AG04449 (cell line): ENCODE measurements at places on chromosomes 16 and 17.

GRCh38 chr17:47707056-47707804, 13.3 kb downstream of the TBKBP1 start:
- no peak for DNase-seq

- DNase-seq = no peak
These were observed 80.7 kb upstream of the FOXF1 start for GRCh38 chr16:86429663-86430062.

DNA sequence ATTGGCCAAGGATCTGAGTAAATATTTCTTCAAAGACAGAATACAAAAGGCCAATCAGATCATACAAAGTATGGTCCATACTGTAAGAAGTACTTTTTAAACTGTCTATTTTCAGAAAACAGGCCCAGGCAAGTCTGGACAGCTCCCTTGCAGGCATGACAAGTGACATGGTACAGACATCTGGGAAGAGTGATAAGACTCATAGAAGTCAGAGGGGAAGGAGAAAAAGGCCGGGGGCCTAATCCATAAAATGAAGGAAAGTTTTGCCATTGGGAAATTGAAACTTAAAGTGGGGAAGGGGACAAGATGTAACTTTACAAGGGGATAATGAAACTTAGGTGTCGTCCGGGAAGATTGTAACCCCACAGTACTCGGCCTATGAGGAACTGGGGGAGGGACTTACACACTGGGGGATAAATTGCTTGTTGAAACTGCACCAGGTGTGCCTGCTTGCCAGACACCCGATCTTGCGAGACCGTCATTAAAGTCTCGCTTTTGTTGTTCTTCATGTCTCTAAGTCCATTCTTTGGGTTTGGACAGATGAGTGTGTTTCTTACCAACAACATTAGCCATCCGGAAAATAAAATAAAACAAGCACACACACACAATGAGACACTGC, 684.0 kb downstream of the CDH11 start:
- no peak for DNase-seq

GRCh38 chr16:22297871-22298733, 893 bp downstream of the POLR3E start:
- peak; percentile 92 for DNase-seq

GRCh38 chr17:10757647-10758046, 27.8 kb upstream of the TMEM220 start:
- no peak for DNase-seq

DNA sequence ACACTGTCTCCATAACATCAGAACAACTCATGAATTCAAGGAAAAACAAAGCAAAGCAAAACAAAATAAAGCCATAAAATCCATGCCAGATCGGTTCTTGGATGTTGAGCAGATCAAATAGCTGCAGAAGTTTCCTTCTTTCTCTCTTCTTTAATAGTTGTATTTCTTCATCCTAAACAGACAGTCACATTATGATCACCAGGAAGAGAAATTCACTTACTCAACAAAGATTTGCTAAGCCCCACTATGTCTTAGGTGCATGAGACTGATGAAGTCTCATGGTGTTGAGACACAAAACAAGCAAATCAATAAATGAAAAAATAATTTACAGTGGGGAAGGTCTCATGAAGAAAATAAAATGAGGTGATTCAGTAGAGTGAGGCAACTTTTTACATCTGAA, 72.8 kb downstream of the WIPI1 start:
- no peak for DNase-seq

DNA sequence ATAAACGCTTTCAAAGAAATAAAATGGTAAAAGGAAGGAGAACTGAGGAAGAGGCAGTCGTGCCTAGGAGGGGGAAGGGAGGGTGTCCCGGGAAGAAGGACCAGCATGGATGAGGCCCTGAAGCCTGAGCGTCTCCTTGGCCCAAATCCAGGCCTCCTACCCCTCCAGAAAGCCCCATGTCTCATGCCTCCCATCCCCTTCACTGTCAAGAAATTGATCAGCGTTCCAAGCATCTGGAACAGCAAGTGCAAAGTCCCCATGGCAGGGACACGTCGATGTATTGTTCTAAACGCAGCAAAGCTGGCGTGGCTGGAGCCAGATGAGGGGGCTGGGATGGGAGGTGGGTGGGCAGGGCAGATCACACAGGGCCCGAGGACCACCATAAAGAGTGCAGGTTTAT, 22.6 kb downstream of the SEC14L5 start:
- no peak for DNase-seq

DNA sequence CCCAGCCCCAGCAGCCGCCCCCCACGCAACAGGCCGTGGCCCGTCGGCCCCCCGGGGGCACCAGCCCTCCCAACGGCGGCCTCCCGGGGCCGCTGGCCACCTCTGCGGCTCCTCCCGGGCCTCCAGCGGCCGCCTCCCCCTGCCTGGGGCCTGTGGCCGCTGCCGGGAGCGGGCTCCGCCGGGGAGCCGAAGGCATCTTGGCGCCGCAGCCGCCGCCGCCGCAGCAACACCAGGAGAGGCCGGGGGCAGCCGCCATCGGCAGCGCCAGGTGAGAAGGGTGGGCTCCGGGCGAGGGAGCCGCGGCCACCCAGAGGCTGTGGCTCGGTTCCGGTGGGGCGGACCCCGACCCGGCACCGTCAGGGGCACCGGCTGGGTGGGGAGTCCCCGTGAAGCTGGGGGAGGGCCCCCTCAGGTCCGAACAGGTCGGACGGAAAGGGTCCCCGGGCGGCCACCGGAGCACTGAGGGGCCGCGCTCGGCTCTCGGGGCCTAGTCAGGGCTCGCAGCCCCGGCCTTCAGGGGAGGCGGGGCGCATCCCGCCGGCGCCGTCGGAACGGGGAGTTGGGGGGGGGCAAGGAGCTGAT, 583 bp downstream of the ATXN2L start:
- DNase-seq = no peak

DNA sequence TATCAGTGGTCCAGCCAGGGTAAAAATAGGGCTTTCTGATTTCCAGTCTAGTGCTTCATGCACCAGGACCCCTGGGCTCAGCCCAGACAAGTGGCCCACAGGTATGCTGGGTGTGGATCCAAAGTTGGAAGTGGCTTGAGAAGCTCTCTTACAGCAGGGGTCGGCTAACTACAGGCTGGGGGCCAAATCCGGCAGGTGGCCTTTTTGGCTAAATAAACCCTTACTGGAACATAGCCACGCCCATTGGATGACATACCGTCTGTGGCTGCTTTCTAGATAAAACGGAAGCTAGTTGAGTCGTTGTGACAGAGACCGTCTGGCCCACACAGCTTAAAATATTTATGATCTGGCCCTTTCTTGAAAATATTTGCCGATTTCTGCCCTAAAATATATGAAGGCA, 119.0 kb upstream of the CDC42EP4 start:
- no peak for DNase-seq

- no peak for DNase-seq
These were observed 204.7 kb upstream of the GOT2 start for GRCh38 chr16:58938811-58939210.

GRCh38 chr17:40532520-40533253, 31.3 kb upstream of the TNS4 start:
- no peak for DNase-seq

GRCh38 chr17:82872591-82873520, 33.0 kb upstream of the ZNF750 start:
- no peak for DNase-seq

- no peak for DNase-seq
These were observed 16.1 kb downstream of the WIPI1 start for GRCh38 chr17:68441070-68441770.

DNA sequence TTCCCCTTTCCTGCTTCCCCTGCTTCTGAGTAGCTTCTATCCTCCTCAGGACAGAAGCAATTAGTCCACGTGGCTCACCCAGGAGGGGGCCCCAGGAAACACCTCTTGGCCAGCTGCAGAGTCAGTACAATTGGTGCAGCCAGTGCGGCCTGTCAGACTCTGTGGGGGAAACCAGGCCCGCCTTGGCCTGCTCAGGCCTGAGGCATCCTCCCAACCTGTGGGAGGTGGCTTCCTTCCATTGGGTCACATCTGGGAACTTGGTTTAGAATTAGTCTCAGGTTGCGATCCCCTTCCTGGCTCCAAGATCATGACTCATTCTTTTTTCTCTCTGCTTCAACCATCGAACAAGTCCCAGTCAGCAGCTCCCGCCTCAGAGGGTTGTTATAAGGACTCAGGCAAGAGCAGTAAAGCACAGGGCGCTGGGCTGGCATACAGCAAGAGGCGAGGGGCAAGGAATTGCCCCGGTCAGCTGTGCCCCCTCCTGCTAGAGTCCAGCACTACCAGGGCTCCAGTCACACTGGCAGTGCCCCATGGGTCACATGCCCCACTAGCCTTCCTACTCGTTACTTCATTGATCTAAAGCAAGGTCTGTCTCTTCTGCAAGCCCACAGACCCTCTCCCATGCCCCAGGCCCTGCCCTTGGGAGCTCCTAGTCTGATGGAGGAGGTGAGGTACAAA, 8.1 kb upstream of the EPX start:
- peak; percentile 9 for DNase-seq

GRCh38 chr16:50473356-50473945, 74.7 kb upstream of the NKD1 start:
- no peak for DNase-seq

DNA sequence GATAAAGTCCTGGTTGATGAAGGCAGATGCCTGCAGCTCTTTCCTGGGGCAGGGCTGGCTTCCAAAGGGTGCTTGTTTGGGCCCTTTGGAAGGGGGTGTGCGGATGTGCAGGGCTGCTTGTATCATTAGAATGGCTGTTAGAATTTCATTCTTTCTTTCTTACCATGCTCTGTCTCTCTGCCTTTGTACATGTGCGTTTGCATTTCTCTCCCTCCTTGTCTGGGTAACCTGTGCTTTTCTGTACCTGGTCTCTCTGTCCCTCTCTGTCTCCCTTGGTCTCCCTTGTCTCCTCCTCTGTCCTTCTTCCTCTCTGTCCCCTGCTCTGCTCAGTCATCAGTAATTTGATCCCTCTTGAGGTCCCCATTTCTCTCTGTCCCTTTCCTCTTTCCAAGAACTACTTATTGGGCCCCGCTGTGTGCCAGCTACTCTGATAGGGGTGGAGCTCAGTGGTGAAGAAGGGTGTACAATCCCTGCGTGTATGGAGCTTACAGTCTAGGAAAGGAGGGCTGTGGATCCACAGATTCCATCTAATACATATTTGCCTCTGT, 69.3 kb downstream of the PLCG2 start:
- no peak for DNase-seq

GRCh38 chr16:66032841-66033240, 333.6 kb upstream of the CDH5 start:
- DNase-seq = no peak

- no peak for DNase-seq
These were observed 3.0 kb downstream of the EVI2B start for GRCh38 chr17:31310886-31311285.

- no peak for DNase-seq
These were observed 21.9 kb upstream of the CACNG1 start for GRCh38 chr17:67022451-67022810.

DNA sequence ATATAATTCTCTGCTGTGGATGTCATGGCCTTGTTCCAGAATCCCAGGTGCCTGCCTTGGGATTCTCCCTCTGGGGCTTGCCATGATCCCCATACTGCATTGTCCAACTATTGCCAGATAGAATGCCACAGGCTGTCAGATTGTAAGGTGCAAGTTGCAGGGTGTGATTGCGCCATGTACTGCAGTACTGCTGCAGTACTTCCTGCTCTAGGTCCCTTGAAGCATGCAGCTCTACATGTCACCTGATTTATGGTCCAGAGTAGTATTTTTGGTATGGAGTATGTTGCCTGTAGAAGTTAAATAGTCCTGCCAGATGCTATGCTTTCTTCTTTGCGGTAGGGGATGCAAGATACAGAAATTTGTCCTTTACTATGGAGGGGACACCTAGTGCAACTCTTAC, 7.0 kb upstream of the SLFN5 start:
- DNase-seq = no peak
